ENCODE measurements at places on chromosomes 12 and 14.

DNA sequence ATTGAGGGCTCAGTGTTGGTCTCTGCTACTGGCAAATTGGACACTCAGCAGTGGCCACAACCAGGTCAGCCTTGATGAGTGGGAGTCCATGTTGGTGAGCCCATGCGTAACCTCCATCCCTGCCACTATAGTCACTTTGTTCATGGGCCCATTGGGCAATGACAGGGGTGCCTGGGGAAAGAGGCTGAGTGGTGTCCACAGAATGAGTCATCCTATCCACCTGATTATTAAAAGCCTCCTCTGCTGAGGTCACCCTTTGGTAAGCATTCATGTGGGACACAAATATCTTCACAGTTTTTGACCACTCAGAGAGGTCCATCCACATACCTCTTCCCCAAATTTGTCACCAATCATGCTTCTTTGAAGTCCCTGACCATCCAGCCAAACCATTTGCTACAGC, 50.0 kb downstream of the FIGNL2 start:
- no peaks in the 10 kb centered on the region for H3K27me3 ChIP-seq
- H3K4me1 ChIP-seq = no peaks in the 10 kb centered on the region
- H3K27ac ChIP-seq = no peak overlapping the region
- H3K4me3 ChIP-seq = no peak overlapping the region
- DNase-seq = no peak

DNA sequence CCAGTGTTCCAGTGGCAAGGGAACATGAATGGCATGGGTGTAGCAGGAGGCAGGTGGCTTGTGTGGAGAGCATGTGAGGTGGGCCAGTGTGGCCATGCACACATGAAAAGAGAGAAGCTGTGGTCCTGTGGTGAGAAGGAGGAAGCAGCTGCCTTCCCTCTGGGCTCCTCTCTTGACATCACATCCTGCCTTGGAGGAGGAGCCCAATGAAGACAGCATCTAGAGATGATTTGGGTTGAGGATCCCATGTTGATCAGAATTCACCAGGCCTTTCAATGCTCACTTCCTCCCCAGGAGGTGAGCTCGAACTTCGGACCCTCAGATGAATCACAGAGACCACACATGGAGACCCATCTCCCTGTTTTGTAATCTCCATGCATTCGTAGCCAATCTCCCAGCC, 82.6 kb downstream of the LRRC74A start:
- H3K4me1 ChIP-seq = peaks cover 13% of the 10 kb centered on the region
- no peak overlapping the region for H3K27ac ChIP-seq
- H3K27me3 ChIP-seq = no peaks in the 10 kb centered on the region
- no peak overlapping the region for H3K4me3 ChIP-seq

DNA sequence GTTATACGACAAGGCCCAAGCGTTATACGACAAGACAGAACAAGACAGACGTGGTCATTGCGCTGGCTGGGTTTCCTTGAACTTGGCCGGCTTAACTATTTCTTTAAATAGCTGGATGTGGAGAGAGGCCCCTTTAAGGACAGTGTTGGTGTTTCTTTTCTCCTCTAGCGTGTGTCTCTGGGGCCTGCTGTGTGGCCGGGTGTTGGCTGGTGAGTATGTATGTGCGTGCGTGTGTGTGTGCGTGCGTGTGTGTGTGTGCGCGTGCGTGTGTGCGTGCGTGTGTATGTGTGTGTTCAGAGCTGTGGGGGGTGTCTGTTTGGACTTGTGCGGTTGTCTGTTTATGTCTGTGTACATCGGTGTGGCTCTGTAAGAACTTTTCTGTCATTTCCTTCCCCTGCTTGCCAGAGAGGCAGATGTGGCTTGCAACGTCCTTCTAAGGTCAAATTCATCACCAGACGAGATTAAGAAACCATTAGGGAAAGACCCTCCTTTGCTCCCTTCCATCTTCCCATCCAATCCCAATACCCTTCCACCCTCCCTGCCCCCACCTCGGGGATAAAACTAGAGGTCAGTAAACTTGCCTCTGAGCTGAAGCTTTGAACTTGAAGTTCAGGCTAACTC, 78.6 kb upstream of the TBX3 start:
- H3K4me3 ChIP-seq = no peak overlapping the region
- H3K27me3 ChIP-seq = no peaks in the 10 kb centered on the region
- no peaks in the 10 kb centered on the region for H3K4me1 ChIP-seq
- H3K27ac ChIP-seq = peak overlapping the region; percentile 30
- DNase-seq = no peak

DNA sequence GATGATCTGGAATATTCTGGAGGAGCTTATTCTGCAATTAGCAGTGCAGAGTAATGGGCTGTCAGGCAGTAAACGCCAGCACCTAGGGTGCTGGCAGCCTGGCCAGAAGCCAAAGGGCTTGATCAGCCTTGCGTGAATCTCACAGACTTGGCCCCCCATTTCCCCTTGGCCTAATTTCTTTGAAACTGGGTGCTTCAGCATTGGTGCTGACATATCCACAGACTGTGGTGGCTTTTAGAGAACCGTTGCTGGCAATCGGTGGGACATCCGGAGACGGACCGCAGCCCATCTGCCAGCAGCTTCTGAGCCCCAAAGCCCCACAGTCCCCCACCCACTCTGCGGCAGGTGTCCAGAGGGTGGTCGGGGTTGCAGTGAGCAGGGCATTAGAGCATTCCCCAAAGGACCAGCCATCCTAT, 157.1 kb downstream of the CALM1 start:
- H3K4me3 ChIP-seq = no peak overlapping the region
- no peaks in the 10 kb centered on the region for H3K36me3 ChIP-seq
- no peak for DNase-seq
- no peaks in the 10 kb centered on the region for H3K4me1 ChIP-seq
- H3K27ac ChIP-seq = no peak overlapping the region

- no peak overlapping the region for H3K27ac ChIP-seq
- H3K36me3 ChIP-seq = no peaks in the 10 kb centered on the region
- H3K27me3 ChIP-seq = no peaks in the 10 kb centered on the region
- H3K4me3 ChIP-seq = no peak overlapping the region
- no peak for DNase-seq
Measured at GRCh38 chr14:59377991-59378601, 87.1 kb downstream of the GPR135 start.

DNA sequence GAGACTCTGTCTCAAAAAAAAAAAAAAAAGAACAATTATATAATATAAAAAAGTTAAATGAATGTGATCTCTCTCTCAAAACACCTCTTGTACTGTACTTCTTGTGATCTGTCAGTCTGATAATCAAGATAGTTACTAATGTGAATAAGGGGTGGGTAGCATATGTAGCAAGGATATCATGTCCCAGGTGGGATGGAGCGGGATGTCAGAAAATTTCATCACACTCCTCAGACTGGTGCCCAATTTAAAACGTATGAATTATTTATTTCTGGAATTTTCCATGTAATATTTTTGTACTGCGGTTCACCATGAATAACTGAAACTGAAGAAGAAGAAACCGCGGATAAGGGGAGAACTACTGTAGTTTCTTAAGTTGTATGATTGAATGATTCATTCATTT, 11.0 kb downstream of the CNOT2 start:
- no peaks in the 10 kb centered on the region for H3K27me3 ChIP-seq
- no peak overlapping the region for H3K27ac ChIP-seq
- no peak for DNase-seq
- no peaks in the 10 kb centered on the region for H3K36me3 ChIP-seq
- H3K4me1 ChIP-seq = no peaks in the 10 kb centered on the region

DNA sequence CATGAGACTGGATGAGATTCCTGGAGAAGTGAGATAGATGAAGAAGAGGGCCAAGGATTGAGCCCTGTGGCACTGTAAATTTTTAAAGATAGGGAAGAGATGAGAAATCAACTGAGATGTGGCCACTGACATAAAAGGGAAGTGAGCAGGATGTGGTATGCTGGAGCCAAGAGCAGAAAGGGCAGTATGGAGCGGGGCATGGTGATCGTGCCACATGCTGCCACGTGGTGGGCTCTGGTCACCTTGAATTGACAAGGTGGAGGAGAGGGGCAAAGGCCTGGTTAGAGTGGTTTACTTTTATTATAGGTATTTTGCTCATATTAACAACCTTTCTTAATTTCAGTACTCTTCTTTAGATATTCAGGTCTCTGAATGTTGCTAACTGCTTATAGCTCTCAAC, 257.9 kb downstream of the NEDD1 start:
- no peak overlapping the region for H3K27ac ChIP-seq

DNA sequence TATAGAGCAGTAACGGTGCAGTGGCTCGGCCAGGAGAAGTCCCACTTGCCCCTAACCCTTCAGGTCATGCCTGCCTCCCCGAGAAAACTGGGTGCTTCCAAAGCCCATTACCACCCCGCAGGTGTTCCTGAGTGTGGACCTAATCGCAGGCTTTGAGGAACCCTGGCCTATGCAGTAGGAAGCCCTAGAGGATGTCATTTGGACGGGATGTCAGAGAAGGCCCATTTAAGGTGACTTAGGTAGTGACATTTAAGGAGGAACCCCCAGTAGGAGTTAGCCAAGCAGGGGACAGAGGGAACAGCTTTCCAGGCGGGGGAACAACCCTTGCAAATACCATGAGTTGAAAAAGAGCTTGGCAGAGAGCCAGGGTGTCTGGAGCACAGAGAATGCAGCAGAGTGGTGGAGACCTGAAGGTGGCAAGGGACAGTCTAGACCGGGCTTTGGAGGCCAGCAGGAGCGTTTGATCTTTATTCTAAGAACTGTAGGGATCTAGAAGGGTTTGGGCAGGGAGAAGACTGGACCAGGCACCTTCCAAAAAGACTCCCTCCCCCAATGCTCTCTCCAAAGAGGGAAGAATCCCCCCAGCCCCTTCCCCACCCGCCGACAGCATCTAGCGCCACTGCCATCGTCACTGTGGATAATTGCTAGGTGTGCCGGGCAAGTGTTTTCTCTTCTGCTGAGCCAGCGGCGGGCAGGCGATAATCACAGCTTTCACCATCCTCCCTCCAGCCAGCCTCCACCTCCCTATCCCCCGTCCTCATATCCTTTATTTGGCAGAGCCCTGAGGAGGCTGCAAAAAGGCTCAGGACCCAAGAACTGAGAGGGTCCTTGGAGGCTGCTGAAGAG, 33.3 kb upstream of the BEGAIN start:
- no peaks in the 10 kb centered on the region for H3K27me3 ChIP-seq
- DNase-seq = no peak
- H3K27ac ChIP-seq = no peak overlapping the region
- no peak overlapping the region for H3K4me3 ChIP-seq
- H3K4me1 ChIP-seq = no peaks in the 10 kb centered on the region

DNA sequence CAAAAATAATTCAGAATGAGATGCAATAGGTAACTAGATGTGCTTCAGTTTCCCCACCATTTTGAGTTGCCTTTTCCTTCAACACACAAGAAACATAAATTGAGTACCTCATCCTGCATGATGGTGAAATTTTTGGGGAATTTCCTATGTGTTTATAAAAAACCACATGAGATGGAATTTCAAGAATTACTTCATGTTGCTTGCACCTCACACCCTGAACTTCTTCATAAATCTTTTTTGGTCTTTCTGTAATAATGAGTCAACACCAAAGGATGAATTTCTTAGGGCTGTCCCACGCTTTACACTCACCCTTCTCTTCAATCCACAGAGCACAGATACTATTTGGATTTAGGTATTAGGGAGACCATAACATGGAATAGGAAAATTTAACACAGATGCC, 22.6 kb upstream of the LUM start:
- H3K27me3 ChIP-seq = no peaks in the 10 kb centered on the region
- no peaks in the 10 kb centered on the region for H3K36me3 ChIP-seq
- H3K27ac ChIP-seq = no peak overlapping the region
- no peak for DNase-seq
- H3K4me1 ChIP-seq = no peaks in the 10 kb centered on the region
- H3K4me3 ChIP-seq = no peak overlapping the region

GRCh38 chr12:110182281-110182680, 58.1 kb downstream of the IFT81 start:
- no peaks in the 10 kb centered on the region for H3K27me3 ChIP-seq
- H3K4me1 ChIP-seq = no peaks in the 10 kb centered on the region
- no peak overlapping the region for H3K4me3 ChIP-seq
- no peak overlapping the region for H3K27ac ChIP-seq
- H3K36me3 ChIP-seq = peaks cover 10% of the 10 kb centered on the region

- no peak overlapping the region for H3K4me3 ChIP-seq
- DNase-seq = no peak
- H3K36me3 ChIP-seq = no peaks in the 10 kb centered on the region
- no peak overlapping the region for H3K27ac ChIP-seq
- no peaks in the 10 kb centered on the region for H3K27me3 ChIP-seq
Measured at GRCh38 chr14:50601394-50601793, 41.4 kb downstream of the ATL1 start.

DNA sequence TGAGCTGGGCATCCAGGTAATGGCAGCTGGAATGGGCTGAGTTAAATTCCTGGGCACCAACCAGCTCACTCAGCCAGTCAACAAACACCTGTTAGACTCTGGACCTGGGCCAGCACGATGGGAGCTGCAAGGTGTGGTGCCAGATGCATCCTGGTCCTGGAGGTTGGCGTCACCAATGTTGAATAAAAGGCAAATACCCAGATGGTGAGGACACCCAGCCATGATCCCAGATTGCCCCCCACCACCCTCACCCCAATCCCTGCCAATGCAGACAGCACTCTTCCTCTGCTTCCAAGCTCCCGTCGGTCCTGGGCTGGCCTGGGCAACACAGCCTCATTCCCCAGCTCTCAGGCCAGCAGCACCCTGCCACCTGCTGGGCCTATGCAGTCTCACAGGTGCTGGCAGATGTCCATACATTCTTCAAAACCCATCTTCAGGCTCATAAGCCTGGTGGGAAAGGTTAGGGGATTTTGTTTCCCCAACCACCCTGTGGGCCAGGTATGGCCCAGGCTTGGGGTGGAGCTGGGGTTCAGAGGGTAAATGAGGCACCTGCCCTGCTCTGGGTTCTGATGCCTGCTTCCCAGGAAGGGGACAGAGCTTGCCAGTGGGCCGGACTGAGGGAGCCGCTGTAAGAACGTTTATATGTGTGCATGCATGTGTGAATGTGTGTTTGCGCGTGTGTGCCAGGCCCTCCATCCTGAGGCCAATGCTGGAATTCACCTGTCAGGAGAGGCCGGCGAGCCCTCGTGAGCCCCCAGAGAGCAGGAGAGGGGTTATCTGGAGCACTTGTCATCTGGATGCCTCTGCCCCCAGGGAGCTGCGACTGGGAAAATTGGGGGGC, 58.0 kb downstream of the LGMN start:
- peaks cover 20% of the 10 kb centered on the region for H3K36me3 ChIP-seq
- peaks cover 8% of the 10 kb centered on the region for H3K4me1 ChIP-seq
- no peaks in the 10 kb centered on the region for H3K27me3 ChIP-seq
- peak; percentile 63 for DNase-seq

- H3K27me3 ChIP-seq = no peaks in the 10 kb centered on the region
- H3K4me1 ChIP-seq = no peaks in the 10 kb centered on the region
- no peaks in the 10 kb centered on the region for H3K36me3 ChIP-seq
- H3K27ac ChIP-seq = peak overlapping the region; percentile 73
Measured at GRCh38 chr12:58950739-58951100, 30.4 kb upstream of the LRIG3 start.

DNA sequence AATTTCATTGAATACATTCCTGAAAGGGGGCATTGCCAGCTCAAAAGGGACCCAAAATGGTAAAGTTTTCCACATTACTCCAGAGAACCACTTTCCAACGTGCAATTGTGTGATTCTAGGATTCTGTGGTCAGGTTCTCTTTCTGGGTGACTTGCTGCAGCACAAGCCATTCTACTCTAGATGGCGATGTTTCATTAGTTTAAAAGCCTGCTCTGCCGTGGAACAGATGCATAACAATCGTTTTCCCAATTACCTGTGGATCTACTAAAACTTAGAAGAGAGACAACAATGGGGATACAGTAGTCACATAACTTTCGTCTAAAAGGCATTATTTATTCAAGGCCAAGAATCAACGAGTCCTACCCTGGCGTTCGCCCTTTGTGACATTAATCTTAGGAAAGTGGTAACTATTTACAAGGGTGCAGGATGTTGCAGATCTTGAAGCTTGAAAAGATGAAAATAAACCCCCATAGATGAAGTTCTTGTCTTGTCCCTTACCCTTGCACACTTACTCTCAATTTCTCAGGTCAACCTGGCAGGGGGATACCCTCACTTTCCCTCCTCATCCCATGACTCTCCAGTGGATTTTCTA, 400.9 kb downstream of the SNAPC1 start:
- no peak overlapping the region for H3K27ac ChIP-seq
- no peaks in the 10 kb centered on the region for H3K27me3 ChIP-seq
- H3K36me3 ChIP-seq = no peaks in the 10 kb centered on the region
